Kidney glomerular epithelial cell (primary cell): ENCODE measurements at places on chromosomes 3 and 15.

- DNase-seq, result no peak
Measured at GRCh38 chr15:59516655-59517461, 78.9 kb downstream of the FAM81A start.

GRCh38 chr15:64894395-64895056 lies 17.2 kb upstream of the ANKDD1A start:
- DNase-seq, result no peak

- no peak for DNase-seq
Measured at GRCh38 chr15:60215225-60215963, 182.4 kb downstream of the ANXA2 start.

DNA sequence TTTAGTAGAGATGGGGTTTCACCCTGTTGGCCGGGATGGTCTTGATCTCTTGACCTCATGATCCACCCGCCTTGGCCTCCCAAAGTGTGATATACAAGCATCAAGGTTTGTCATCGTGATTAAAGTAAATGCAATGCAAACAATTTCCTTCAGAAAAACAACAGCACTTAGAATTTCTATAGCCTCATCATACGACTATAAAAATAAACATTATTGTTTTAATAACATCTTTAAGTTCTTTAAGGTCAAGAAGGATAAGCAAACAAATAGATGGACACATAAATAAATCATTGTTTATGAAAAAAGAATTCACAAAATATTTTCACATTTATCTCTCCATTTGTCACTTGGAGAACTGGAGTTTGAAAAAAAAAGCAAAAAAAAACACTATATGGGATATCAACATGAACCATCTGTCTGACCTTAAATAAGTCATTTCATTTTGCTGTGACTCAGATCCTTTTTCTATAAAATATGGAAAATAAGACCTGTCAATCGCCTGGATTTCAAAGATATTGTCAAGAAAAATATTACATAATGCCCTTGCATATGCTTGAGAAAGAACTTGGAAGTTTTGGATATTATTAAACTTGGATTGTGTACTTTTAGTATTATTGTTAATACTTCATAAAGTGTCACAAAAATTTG lies 642.0 kb upstream of the KCNMB2 start:
- no peak for DNase-seq
